ENCODE measurements at places on chromosomes 2 and 18.
A peak's percentile ranks its signal among the peaks of the same experiment; 100 is the strongest.

DNA sequence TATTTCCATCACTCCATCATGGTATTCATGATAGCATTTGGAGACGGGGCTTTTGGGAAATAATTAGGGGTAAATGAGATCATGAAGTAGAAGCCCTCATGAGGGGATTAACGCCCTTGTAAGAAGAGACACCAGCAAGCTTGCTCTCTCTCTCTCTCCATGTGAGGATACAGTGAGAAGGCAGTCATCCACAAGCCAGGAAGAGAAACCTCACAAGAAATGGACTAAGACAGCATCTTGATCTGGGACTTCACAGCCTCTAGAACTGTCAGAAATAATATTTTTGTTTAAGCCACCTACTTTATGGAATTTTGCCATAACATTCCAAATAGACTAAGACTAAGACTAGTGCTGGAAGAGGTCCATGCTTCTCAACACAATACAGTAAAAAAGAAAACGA lies 464.6 kb upstream of the GCFC2 start:
- DNase-seq, result no peak

GRCh38 chr2:23456881-23457760 lies 72.1 kb downstream of the KLHL29 start:
- DNase-seq, result no peak

DNA sequence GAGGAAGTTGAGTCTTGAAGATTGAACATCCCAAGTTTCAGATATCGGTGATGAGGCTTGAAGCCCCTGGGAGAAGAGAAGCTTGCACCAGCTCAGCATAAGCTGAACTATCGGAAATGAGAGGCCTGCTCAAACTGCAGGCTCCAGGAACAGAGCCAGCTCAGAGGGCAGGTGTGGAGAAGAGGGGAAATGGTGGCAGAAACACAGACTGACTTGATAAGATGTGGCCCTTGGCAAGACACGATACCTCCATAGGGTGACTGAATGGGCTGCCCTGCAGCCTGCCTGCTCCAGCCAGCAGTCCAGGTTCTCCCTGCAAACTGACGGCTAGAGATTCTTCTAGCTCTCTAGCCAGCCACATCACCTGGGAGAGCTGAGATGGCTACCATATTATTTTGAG lies 86.6 kb downstream of the MYT1L start:
- no peak for DNase-seq

- no peak for DNase-seq
Measured at GRCh38 chr2:46983065-46983801, 67.6 kb upstream of the MCFD2 start.

GRCh38 chr2:10235099-10235908 lies 67.4 kb upstream of the HPCAL1 start:
- DNase-seq, result no peak

DNA sequence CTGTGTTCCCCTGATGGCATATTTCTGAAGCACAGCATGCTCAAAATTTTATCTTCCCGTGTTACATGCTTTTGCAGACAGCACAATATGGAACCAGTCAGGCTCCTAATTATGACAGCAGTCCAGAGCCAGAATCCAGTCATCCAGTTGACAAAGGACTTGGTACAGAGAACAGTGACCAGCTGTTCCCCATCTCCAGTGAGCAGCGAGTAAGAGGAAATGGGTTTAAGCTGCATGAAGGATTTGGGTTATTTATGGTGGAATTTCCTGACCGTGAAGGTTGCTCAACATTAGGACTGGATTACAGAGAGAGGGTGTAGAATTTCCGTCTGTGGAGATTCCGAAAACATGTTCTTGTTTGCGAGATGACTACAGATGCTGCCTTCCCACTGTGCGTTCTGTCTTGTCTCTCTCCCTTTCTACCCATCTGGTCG lies 24.4 kb downstream of the SGPP2 start:
- DNase-seq, result peak; percentile 14

GRCh38 chr2:7146151-7146550 lies 228.9 kb downstream of the RNF144A start:
- no peak for DNase-seq

- DNase-seq, result no peak
Measured at GRCh38 chr18:8322486-8322885, 286.8 kb upstream of the RAB12 start.

DNA sequence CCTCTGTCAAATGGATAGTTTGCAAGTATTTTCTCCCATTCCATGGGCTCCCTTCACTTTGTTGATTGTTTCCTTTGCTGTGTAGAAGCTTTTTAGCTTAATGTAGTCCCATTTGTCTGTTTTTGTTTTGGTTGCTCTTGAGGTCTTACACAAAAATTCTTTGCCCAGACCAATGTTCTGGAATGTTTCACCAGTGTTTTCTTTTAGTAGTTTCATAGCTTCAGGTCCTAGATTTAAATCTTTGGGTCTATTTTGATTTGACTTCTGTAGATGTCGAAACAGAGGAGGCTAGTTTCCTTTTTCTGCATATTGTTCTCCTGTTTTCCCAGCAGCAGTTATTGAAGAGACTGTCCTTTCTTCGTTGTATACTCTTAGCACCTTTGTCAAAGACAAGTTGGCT lies 351.6 kb downstream of the PTPRM start:
- no peak for DNase-seq

GRCh38 chr18:24054130-24054529 lies 39.6 kb downstream of the TTC39C start:
- no peak for DNase-seq
